ENCODE measurements at places on chromosomes 2 and 18. TPM values are rescaled to one million over a fixed set of nuclear protein-coding genes. Genes with fewer than 3 reads are reported as not detected.

The PRSS56 gene
- total RNA-seq: not detected

The PSD4 gene
- total RNA-seq: 5.1 TPM

The TLX2 gene
- total RNA-seq: 0.27 TPM

The THSD7B gene
- 2.6 TPM for total RNA-seq

The RSAD2 gene
- total RNA-seq: 0.75 TPM

The DSC2 gene
- total RNA-seq: 54.9 TPM

GRCh38 chr2:232085164-232085563 is 123.7 kb downstream of the DIS3L2 start:
- H3K27ac ChIP-seq: no peak overlapping the region
- no peaks in the 10 kb centered on the region for H3K36me3 ChIP-seq
- DNase-seq: no peak
- no peak overlapping the region for H3K4me3 ChIP-seq
- H3K27me3 ChIP-seq: no peaks in the 10 kb centered on the region

- H3K4me3 ChIP-seq: no peak overlapping the region
- H3K27me3 ChIP-seq: no peaks in the 10 kb centered on the region
Observed at GRCh38 chr2:9099341-9099751, 95.9 kb upstream of the MBOAT2 start.

DNA sequence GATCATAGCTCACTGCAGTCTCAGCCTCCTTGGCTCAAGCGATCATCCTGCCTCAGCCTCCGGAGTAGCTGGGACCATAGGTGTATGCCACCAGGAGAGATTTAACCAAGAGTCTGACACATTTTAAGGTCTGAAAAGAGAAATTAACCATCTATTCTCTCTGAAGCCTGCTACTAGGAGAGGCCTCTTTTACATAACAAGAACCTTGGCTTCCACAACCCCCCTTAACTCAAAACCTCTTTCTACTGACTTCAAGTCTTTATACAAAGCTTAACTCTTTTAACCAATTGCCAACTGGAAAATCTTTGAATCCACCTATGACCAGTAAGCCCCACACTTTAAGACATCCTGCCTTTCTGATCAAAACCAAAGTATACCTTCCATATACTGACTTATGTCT is 279.9 kb upstream of the CELF4 start:
- H3K27me3 ChIP-seq: peaks cover 5% of the 10 kb centered on the region
- H3K36me3 ChIP-seq: no peaks in the 10 kb centered on the region
- peaks cover 10% of the 10 kb centered on the region for H3K4me1 ChIP-seq
- no peak overlapping the region for H3K4me3 ChIP-seq
- DNase-seq: no peak

DNA sequence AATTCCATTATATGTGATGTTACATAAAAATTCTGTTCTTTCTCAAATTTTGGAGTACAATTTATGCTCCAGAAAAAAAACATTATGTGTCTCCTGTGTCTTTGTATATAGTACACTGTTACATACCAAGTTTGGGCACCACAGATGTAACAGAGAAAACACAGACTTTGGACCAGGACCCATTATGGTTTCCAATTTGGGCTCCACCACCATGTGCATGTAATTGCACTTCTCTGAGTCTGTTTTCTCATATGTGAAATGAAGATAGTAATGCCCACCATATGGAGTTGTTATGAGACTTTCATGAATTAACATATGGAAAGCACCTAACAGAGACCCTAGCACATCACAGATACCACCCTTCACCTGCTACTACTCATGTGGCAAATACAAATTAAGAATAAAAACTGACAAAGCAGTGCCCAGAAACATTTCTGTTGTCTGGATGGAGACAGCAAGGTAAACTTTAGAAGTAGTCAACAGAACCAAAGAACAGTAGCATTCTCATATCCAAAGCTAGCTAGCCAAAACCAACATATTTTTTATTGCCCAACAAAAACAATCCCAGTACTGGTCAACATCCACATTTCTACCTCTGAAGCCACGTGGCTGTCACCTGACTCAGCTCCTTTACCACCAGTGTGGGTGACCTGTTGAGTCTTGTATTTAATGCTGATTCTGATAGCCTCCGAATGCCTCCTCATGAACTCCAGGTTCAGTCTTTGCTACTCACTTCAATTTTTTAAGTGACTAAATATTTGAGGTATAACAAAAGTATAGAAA is 42.9 kb downstream of the ANTXR1 start:
- no peaks in the 10 kb centered on the region for H3K27me3 ChIP-seq
- H3K4me1 ChIP-seq: no peaks in the 10 kb centered on the region
- no peaks in the 10 kb centered on the region for H3K36me3 ChIP-seq
- H3K4me3 ChIP-seq: no peak overlapping the region
- no peak overlapping the region for H3K27ac ChIP-seq
- DNase-seq: no peak

GRCh38 chr2:34851804-34852203 is 1252.7 kb upstream of the FAM98A start:
- no peak overlapping the region for H3K4me3 ChIP-seq
- no peak overlapping the region for H3K27ac ChIP-seq
- no peaks in the 10 kb centered on the region for H3K4me1 ChIP-seq

- H3K4me1 ChIP-seq: peaks cover 3% of the 10 kb centered on the region
- no peak overlapping the region for H3K27ac ChIP-seq
- no peaks in the 10 kb centered on the region for H3K27me3 ChIP-seq
- no peak overlapping the region for H3K4me3 ChIP-seq
- peaks cover 38% of the 10 kb centered on the region for H3K36me3 ChIP-seq
- peak; percentile 35 for DNase-seq
Observed at GRCh38 chr2:1738163-1738562, 6.2 kb downstream of the PXDN start.

DNA sequence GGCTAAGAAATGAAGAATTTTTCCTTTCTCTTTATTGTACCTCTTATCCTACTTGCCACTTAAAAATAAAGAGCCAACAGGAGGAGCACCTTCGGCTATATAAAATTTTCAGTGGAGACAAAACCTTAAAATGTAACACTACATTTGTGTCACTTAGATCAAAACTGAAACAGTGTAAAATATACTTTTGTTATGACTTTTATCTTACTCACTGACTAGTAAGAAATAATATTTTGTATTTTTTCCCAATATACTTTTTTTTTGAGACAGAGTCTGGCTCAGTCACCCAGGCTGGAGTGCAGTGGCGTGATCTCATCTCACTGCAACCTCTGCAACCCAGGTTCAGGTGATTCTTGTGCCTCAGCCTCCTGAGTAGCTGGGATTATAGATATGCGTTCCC is 28.3 kb downstream of the KCNJ13 start:
- no peaks in the 10 kb centered on the region for H3K27me3 ChIP-seq
- H3K27ac ChIP-seq: no peak overlapping the region
- no peaks in the 10 kb centered on the region for H3K4me1 ChIP-seq

DNA sequence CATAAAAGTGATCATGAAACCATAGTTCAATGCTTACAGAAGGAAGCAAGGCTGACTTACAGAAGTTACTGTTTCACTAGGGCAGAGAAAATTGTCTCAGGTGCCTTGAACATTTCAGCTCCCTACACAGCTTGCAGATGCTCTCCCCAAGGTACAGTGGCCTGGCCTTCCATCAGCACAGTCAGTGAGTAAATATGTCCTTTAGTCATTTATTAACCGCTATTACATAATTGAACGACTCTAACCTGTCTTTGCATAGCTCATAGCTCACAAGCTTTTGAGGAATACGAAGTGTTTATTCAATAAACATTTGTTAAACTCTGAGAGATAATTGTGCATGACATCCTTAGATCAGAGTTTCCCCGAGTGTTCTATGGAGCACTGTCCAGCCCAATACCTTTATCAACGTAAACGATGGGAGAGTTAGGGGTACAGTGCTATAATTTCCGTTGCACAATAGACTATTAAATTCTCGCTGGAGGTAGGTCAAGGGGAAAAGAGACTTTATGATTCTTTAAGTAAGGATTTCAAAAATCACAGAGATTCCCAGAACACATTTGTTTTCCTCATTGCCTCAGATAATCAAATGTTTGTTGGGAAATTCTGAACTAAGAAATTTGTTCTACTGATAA is 677.8 kb downstream of the TSN start:
- no peak overlapping the region for H3K27ac ChIP-seq
- no peak overlapping the region for H3K4me3 ChIP-seq
- DNase-seq: no peak

DNA sequence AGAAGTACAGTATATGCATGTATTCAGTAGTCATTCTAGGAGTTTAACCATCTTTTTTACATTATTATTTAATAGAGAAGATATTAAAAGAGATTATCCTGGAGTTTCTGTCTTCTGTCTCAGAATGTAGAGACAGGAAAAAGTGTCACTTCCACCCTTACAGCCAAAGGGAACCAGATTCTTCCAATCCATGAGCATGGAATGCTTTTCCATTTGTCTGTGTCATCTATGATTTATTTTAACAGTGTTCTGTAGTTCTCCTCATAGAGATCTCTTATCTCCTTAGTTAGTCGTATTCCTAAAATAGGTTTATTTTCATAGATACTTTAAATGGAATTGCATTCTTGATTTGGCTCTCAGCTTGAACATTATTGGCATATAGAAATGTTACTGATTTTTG is 959.5 kb upstream of the PIK3C3 start:
- no peak overlapping the region for H3K27ac ChIP-seq
- no peaks in the 10 kb centered on the region for H3K36me3 ChIP-seq
- no peaks in the 10 kb centered on the region for H3K27me3 ChIP-seq
- no peak overlapping the region for H3K4me3 ChIP-seq
- no peak for DNase-seq

- DNase-seq: no peak
- no peaks in the 10 kb centered on the region for H3K4me1 ChIP-seq
- no peaks in the 10 kb centered on the region for H3K36me3 ChIP-seq
- H3K4me3 ChIP-seq: no peak overlapping the region
Observed at GRCh38 chr2:10514743-10515142, 66.6 kb upstream of the ODC1 start.

GRCh38 chr2:68730828-68731227 is 3.8 kb upstream of the ARHGAP25 start:
- peak; percentile 17 for DNase-seq
- H3K4me1 ChIP-seq: no peaks in the 10 kb centered on the region
- H3K27me3 ChIP-seq: no peaks in the 10 kb centered on the region
- no peaks in the 10 kb centered on the region for H3K36me3 ChIP-seq

DNA sequence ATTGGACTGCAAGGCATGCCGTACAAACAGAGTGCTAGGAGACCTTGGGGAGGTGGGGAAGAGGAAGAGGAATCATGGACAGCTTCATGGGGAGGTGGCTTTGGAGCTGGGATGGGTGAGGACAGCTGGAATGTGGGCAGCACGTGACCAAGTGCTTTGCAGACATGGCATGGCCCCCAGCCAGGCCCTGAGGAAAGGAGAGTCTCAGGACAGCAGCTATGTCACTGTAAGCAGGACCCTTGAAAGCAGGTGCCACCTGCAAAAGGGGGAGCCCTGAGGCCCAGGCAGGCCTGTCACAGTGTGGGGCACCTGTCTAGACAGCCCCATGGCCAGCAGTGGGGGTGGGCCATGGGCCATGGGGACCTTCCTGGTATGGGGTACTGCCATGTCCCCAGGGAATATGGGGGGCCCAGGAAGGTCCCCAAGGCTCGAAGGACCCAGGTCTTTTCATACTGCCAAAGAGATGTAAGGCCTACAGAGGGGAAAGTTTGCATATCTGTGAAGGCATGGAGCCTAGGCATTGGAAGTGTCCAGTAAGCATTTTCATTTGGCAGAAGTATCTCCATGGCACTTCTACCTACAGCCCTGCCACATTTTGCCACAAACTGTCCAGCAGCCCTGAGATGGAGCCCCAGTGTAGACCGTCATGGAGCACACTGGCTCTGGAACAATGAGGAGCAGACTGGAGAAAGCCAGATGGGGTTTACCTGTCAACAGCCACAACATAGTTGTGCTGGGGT is 9.9 kb downstream of the PAX8 start:
- H3K36me3 ChIP-seq: no peaks in the 10 kb centered on the region
- H3K27ac ChIP-seq: no peak overlapping the region
- H3K4me3 ChIP-seq: no peak overlapping the region
- DNase-seq: no peak

GRCh38 chr2:178029342-178029741 is 43.2 kb downstream of the PDE11A start:
- H3K4me3 ChIP-seq: no peak overlapping the region
- H3K4me1 ChIP-seq: no peaks in the 10 kb centered on the region
- no peak for DNase-seq
- no peaks in the 10 kb centered on the region for H3K36me3 ChIP-seq

GRCh38 chr2:229313591-229313990 is 42.5 kb upstream of the PID1 start:
- no peak overlapping the region for H3K27ac ChIP-seq
- H3K27me3 ChIP-seq: peaks cover 5% of the 10 kb centered on the region
- H3K4me3 ChIP-seq: no peak overlapping the region
- no peaks in the 10 kb centered on the region for H3K4me1 ChIP-seq
- no peaks in the 10 kb centered on the region for H3K36me3 ChIP-seq

DNA sequence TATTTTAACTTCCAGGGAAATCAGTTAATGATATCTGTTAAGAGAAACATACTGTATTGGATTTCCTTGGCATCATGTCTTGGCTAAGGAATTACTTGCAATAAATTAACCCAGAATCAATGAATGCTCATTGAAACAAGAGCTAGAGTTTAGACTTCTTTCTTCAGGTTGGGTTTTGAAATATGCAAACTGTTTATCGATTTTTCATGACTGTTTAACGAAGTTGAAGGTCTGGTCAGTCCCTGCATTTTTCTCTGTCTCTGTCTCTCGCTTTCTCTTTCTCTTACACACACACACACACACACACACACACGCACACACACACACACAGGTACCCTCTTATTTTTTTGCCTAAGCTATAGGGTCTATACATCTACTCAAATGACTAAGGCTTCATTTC is 981.0 kb downstream of the SUCLG1 start:
- no peaks in the 10 kb centered on the region for H3K36me3 ChIP-seq
- no peaks in the 10 kb centered on the region for H3K27me3 ChIP-seq
- H3K27ac ChIP-seq: no peak overlapping the region
- no peak for DNase-seq
- no peak overlapping the region for H3K4me3 ChIP-seq

DNA sequence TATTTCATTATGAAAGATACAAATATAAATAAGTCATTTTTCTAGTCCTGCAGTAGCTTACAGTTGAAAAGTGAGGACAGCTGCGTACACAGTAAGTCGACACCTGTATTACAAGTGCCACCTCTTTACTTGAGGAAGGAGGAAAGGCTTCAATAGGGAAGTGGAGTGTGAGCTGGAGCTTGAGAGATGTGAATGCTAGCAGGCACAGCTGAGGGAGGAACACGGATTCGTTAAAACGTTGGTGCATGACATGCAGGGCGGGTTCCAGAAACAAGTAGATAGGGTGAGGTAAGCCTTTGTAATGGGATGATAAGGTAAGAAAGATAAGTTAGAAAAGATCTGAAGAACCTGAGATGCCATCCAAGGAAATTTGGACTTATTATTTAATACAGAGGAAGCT is 98.1 kb upstream of the CSRNP3 start:
- DNase-seq: peak; percentile 62
- H3K4me1 ChIP-seq: peaks cover 20% of the 10 kb centered on the region
- no peak overlapping the region for H3K27ac ChIP-seq
- no peak overlapping the region for H3K4me3 ChIP-seq

GRCh38 chr2:212536817-212537725 is 1.5 kb downstream of the ERBB4 start:
- peak overlapping the region; percentile 94 for H3K27ac ChIP-seq
- H3K36me3 ChIP-seq: no peaks in the 10 kb centered on the region
- H3K27me3 ChIP-seq: peaks cover 88% of the 10 kb centered on the region
- peak overlapping the region; percentile 81 for H3K4me3 ChIP-seq

- peaks cover 4% of the 10 kb centered on the region for H3K4me1 ChIP-seq
- no peaks in the 10 kb centered on the region for H3K27me3 ChIP-seq
- H3K4me3 ChIP-seq: no peak overlapping the region
- H3K36me3 ChIP-seq: no peaks in the 10 kb centered on the region
- no peak for DNase-seq
Observed at GRCh38 chr18:49731421-49731841, 81.9 kb downstream of the ACAA2 start.

- no peaks in the 10 kb centered on the region for H3K4me1 ChIP-seq
- no peaks in the 10 kb centered on the region for H3K36me3 ChIP-seq
- H3K27me3 ChIP-seq: peaks cover 7% of the 10 kb centered on the region
- DNase-seq: no peak
- H3K27ac ChIP-seq: peak overlapping the region; percentile 66
- peak overlapping the region; percentile 93 for H3K4me3 ChIP-seq
Observed at GRCh38 chr2:231960810-231961348, 634 bp upstream of the DIS3L2 start.
